NCI-H748 treated with DMSO at 0.1 percent for 48 hours (cell line): ENCODE measurements at places on chromosomes 12 and 14.

- DNase-seq, result no peak
These were observed 52.9 kb upstream of the CCND2 start for GRCh38 chr12:4220536-4221257.

DNA sequence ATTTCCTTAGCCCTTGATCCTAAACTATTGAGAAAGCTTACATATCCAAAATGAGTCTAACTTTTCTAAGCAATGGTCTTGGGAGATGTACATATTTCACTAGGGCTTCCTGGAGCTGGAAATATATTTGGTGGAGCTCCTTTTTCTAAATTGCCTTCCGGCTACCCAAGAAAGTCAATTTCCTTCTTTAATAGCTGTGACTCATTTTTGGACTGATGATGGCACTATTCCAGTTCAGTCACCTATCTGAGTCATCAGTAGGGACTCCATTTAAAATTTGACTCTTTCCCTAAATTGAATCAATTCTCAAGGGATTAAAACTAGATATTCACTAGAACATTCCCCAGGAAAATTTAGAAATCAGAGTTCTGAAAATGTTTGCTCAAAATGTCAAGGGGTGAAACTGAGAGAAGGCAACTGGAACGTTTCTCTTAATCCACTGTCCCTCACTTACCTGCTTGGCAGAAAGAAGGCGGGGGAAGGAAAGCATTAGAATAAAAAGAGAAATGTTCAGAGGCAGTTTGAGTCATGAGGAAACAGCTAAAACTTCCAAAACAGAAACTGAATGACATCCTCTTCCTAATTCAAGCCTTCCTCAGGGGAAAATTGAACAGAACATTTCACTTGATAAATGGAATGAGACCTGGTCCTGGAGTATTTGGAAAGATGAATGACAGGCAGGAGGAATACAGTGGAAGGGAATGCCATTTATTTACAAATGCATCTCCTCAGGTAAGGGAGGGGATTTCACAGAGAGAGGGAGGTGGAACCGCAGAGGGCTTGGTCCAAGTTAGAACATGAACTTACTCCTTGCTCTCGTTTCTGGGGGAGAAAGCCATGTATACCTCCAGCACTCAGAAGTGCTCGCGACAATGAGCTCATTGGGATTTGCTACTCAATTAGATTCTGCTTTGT is 91.2 kb downstream of the RGS6 start:
- no peak for DNase-seq

GRCh38 chr12:124601706-124602105 is 34.3 kb upstream of the NCOR2 start:
- no peak for DNase-seq

DNA sequence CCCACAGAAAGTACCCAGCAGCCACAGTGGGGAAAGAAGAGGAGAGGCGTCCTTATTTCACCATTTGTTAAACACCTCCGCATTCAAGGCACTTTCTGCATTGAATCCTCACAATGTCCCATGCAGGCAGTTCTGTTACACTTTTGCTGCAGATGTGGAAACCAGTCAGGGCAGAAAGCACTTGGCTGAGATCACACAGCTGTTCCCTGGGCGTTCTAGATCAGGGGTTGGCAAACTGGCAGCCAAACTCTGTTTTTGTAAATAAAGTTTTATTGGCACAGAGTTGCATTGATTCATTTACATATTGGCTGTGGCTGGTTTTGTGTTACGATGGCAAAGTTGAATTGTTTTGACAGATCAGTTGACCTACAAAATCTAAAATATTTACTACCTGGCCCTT is 20.1 kb downstream of the FOXN4 start:
- no peak for DNase-seq

DNA sequence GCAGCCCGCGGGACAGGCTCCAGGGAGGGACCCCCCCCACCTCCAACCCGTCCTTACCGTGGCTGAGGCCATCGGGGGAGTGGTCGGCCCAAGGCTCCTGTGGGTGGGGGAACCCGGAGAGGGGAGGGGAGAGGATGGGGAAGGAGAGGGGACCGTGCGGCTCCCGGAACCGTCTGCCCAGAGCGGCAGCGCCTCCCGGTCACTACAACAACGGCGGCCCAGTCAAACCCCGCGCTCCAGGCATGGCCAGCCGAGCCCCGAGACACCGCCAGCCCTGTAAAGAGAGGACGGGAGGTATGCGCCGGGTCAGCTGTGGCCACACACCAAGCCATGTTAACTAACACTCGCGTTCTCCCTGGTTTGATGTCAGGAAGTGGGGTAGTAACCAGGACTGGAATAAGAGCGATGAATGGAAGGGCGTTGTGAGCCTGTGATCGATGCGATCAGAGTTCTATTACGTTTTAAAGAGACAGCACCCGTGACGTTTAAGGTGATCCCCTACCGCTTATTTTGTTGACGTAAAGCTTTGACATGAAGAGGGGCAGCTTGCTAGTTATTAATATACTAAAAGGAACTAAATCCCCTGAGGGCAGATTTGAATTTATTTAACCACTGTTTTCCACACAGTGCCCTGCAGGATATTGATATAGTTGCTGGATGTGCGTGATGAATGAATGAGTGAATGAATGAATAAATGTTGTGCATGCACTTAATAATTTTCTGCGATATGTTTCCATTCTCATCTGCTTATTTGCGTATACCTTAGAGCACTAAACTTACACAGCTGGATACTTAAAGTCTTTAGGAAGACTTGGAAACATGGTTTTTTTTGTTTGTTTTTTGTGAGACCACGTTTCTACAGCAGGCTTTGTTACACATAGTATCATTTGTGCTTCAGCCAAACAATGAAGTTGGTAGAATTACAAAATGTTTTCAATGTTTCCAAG is at the start of gene POC1B:
TSS of gene POC1B (minus strand) at position 224 of the 947 bp plus-strand sequence. CDS start at position 72, 152 bp downstream.
- DNase-seq, result peak; percentile 91

DNA sequence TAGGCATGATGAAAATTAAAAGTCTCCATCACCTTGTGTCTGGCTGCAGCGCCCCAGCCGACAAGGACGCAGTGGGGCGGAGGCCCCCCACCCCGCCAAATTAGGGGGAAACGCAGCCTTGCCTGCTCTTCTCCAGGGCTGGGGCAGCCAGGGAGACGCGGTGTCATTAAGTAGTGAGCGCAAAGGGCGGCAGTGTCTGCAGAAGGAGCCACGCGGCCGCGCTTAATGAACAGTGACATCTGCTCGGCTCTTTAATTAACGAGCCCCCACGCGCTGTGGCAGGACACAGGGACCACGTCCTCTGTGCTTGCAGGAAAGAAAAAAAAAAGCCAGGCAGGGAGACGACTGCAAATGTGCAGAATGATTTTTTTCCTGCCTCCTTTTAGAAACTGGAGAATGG is 93.4 kb upstream of the NCOR2 start:
- DNase-seq, result no peak

DNA sequence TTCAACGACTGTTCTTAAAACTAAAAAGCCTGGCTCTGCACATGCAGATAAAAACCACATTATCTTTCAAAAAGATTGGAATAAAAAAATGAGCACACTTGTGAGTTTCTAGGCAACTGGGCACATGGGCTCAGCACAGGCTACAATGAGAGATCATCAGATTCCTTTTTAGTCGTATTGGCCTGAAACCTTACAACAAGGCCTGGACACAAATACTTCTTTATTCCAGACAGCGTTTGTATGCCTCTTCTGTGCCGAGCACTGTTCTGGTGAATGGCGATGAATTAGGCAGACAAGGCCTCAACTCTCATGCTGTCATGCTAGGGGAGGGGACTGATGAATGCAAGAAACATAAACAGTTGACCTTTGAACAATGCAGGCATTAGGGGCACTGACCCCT is 463.0 kb downstream of the AACS start:
- DNase-seq, result no peak

GRCh38 chr14:88791629-88792472 is 902 bp downstream of the EML5 start:
- peak; percentile 70 for DNase-seq

GRCh38 chr12:19704966-19705365 is 265.7 kb downstream of the AEBP2 start:
- no peak for DNase-seq

DNA sequence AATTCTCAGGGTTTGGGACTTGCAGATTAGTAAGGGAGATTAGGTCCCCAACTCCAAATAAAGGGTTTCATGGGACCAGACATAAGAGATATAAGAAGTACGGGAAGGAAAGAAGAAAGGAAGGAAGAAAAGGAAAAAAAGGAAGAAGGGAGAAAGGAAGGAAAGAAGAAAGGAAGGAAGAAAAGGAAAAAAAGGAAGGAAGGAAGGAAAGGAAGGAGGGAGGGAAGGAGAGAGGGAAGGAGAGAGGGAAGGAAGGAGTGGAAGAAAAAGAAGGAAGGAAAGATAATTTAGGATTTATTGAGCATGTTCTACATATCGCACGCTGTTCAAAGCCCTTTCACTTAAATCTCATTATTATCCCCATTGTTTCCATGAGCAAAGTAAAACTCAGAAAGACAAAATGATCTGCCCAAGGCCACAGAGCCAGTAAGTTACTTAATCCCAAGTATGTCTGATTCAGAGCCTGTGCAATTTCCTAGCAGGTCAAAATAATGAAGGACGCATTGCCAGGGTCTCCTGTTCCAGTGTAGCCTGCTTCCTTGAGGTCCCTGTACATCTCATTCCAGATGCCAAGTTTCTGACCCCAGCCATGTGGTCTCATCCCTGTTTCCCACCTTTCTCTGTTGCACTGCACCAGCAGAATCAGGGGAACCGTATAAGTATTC is 3.9 kb upstream of the HDAC7 start:
- DNase-seq, result no peak

GRCh38 chr12:2265461-2266167 is 212.8 kb downstream of the CACNA1C start:
- DNase-seq, result no peak

DNA sequence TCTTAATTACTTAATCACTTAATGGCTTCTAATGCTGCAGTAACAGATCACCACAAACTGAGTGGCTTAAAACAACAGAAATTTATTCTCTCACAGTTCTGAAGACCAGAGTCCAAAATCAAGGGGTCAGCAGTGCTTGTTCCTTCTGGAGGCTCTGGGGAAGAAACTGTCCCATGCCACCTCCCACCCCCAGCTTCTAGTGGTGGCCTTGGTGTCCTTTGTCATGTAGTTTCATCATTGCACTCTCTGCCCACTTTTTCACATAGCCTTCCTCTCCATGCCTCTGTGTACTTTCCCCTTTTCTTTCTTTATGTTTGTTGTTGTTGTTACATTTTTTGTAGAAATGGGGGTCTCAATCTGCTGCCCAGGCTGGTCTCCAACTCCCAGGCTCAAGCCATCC is 16.1 kb upstream of the UBC start:
- DNase-seq, result no peak

GRCh38 chr12:54368025-54368708 is 3.9 kb upstream of the GPR84 start:
- DNase-seq, result no peak

DNA sequence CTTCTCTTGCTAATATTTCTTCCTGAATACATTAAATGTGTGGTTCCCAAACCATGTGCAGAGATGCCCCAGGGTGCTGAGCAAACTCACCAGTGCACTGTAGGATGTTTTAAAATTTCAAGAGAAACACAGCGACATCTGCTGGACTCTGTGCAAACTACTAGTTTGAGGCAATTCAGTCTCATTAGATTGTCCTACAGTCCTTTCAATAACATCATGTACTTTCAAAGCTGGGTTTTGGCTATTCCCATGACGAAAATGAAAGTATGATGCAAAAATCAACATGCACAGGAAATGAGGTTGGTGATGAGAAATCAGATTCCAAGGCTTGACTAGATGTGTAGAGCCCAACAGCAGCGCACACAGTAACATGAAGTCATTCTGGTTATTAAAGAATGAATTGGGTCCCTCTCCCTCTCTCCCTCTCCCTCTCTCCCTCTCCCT is 66.3 kb downstream of the CLIP1 start:
- DNase-seq, result peak; percentile 28

DNA sequence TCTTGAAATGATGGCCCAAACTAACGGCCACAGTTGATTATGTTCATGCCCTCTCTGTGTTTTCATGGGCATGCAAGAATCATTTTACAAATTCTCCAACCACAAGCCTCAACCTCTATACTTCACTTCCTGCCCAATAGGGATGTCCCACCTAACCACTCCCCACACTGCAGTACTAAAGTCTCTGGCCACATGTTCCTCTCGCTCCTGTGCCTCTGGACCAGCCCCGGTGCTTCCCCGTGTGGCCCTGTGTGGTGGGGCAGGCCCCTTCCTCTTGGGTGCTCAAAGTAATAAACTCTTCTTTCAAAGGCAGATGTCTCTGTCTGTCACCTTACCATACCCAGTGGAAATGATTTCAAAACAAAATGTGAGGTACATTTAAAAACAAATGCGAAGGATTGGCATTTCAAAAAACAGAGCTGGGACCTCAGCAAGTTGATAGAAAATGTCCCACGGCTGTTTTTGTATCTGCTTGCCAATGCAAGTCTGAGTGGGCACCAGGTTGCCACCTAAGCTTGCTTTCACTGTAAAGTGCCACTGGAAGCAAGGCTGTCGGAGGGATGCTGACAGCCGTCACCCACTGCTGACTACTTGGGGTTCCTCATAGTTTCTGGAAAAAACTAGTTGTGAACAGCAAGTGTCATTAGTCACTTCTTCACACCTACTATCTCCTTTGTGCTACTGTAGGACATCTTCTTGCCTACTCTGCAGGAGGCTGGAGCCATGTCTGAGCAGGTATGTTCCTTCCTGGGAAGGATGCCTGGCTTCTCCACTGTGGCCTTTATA is 8.2 kb upstream of the SERPINA11 start:
- DNase-seq, result no peak

- no peak for DNase-seq
These were observed 21.5 kb upstream of the SLC2A13 start for GRCh38 chr12:40127408-40127807.

- no peak for DNase-seq
These were observed 1.9 kb downstream of the SLC25A3 start for GRCh38 chr12:98595243-98595988.

- DNase-seq, result no peak
These were observed 965.5 kb downstream of the TMEM121 start for GRCh38 chr14:106491851-106492250.

GRCh38 chr12:462936-463705 is 3.4 kb downstream of the B4GALNT3 start:
- no peak for DNase-seq

GRCh38 chr14:100345711-100346110 is 22.6 kb downstream of the SLC25A47 start:
- no peak for DNase-seq

- no peak for DNase-seq
These were observed 192.8 kb downstream of the GRIN2B start for GRCh38 chr12:13788626-13789025.

GRCh38 chr14:89652352-89652751 is 235.3 kb upstream of the FOXN3 start:
- DNase-seq, result no peak

DNA sequence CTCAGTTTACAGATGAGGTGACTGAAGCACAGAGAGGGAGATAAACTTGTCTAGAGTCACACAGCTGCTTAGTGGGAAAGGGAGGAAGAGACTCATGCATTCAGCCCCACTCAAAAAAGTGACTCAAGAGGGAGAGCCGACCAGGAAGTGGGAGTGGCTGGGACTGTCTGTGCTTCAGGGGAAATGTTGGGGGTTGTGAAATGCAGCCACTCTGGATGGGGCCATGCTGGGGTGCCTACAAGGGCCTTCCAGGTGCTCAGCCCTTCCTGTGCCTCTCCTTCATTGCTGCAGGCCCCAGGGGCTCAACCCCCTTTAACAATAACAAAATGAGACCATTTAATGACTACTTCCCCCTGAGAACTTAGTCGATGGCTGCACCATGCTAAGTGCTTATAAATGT is 41.8 kb downstream of the CACNA1C start:
- no peak for DNase-seq

GRCh38 chr12:104886418-104887401 is 71.4 kb downstream of the SLC41A2 start:
- peak; percentile 49 for DNase-seq

- DNase-seq, result peak; percentile 18
These were observed 76.6 kb upstream of the GZMB start for GRCh38 chr14:24710403-24711112.
